Aortic smooth muscle cell (primary cell): ENCODE measurements at places on chromosomes 6 and 20. TPM values are rescaled to one million over a fixed set of nuclear protein-coding genes. Genes with fewer than 3 reads are reported as not detected.

BPIFB2 gene
- not detected in 2 replicates for total RNA-seq

MYB gene
- 0.06 and 0.53 TPM in 2 replicates for total RNA-seq

DPPA5 gene
- not detected in 2 replicates for total RNA-seq

SPEF1 gene
- 0.12 and 0.13 TPM in 2 replicates for total RNA-seq

TRIM10 gene
- under 0.01 and 0.13 TPM in 2 replicates for total RNA-seq

AGER gene
- 0.13 and 0.37 TPM in 2 replicates for total RNA-seq

MEP1A gene
- not detected in 2 replicates for total RNA-seq
